ENCODE measurements at places on chromosomes 16 and 17.
A peak's percentile ranks its signal among the peaks of the same experiment; 100 is the strongest.

- DNase-seq: no peak
Measured at GRCh38 chr16:22320572-22321339, 23.5 kb downstream of the POLR3E start.

- DNase-seq: peak; percentile 44
Measured at GRCh38 chr16:79286646-79287423, 313.7 kb downstream of the MAF start.

GRCh38 chr16:81292936-81293335 is 21.8 kb upstream of the GAN start:
- no peak for DNase-seq

DNA sequence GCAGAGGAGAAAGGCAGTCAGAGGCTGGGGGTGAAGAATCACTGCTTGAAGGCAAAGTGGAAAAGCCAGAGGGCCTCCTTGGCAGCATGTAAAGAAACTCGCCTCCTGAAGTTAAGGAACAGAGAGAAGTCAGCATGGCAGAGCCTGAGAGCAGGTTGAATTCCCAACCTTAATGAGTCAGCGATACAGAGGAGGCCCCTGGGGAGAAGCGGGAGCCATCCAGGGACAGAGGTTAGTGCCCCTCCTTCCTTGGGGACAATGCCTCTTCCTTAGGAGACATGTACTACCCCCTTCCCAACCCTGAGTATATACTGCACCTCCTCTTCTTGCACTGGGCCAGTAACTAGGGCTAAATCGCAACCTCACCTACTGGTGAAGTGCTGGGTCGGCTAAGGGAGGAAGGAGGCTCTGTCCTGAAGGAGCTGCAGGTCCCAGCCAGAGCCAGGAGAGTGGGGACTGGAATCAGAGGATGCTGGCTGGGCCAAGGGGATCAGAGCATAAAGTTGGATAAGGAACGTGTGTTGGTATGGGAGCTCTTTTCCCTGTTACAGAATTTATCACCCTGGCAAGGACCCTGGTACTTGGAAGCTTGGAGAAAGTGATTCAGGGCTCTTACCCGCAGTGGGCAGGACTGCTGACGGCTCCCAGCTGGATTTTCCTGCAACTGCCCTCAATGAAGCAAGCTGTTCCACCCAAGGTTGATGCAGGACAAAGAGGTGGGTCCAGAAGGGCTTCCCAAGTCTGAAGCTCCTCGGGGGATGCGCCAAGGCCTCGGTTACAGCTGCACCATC is 5.4 kb upstream of the AANAT start:
- DNase-seq: no peak

DNA sequence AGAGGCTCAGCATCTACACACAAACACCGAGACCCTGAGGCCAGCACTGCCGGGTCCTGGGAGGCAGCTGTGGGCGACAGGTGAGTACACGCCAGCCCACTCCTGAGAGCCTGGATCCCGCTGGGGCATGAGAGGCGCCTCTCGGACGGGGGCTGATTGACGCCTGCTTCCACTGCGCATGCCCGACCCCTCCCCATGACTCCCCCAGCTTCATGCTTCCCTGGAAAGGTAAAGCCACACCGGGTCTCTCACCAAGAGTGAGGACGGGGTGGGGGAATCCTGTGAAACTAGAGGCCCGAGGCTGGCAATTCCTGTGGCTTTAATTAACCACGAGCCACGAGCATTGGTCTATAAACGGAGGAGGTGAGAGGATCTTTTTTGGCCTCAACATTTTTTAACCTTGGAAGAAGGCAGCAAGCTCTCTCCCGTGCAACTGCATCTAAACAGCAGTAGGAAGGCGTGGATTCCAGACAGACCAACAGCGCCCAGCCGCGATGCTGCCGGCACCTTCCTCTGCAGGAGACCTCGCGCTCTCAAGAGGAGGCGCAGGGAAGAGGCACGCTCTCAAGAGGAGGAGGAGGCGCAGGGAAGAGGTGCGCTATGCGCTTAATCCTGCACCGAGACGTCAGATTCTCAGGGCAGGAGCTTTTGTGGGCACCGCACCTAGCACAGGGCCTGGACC is 71.8 kb upstream of the METRNL start:
- no peak for DNase-seq

- no peak for DNase-seq
Measured at GRCh38 chr17:60361889-60362288, 30.0 kb downstream of the USP32 start.

DNA sequence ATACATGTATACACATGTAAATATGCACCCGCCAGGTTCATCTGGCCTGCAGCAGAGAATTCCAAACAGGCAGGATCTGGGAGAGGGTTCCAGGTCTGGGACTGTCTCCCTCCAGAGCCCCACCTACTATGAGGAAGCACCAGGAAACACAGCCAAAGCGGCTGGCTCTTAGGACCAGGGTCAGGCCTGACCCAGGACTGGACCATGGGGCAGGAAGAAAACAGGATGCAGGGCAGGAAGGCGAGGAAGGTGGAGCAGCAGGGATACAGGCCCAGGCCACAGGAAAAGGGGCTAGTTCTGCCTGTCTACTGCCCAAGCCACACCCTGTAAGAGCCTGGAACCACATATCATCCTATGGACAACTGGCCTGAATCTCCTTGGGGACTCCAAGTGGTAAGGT is 2.2 kb downstream of the HID1 start:
- no peak for DNase-seq

DNA sequence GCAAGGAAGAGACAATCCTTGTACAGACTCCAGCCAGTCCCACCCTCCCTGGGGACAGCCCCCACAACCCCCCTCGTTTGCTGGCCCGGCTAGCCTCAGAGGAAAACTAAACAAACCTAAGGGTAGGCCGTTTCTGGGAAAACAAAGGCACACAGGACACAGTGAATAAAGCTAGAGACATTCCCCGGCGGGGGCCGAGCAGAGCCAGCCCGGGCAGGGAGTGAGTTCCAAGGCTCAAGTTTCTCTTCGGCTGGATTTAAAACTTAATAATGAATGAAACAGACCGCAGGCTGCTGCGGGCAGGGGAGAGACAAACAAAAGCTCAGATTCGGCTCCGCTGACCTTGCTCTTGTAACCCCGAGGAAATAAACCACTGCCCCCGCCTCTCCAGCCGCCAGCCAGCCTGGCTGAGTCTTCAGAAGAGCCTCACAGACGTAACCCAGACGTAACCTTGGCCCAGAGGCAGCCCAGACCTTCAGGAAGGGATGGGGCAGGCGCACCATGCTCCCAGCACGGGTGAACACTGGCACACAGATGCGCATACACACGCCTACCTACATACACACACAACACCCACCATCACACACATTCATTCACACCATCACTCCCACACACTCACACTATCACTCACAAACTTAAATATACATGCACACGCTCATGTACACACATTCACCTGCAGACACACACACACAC is 216.0 kb downstream of the ZNF423 start:
- no peak for DNase-seq

DNA sequence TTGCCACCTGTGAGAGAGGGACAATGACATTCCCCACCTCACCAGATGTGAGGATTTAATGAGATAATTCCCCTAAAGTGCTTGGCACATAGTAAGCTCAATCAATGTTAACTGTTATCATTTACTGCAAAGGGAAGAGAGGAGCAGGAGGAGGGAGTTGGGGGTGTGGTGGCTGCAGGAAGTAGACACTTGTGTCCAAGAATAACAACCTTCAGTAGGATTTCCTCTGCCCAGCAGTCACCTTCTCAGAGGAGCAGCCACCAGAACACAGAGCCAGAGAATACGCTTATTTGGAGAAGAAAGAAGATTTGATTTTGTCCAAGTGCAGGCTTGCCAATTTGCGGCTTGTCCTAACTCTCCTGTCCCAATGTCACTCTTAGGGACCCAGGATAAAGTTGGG is 10.2 kb downstream of the CBX4 start:
- no peak for DNase-seq

DNA sequence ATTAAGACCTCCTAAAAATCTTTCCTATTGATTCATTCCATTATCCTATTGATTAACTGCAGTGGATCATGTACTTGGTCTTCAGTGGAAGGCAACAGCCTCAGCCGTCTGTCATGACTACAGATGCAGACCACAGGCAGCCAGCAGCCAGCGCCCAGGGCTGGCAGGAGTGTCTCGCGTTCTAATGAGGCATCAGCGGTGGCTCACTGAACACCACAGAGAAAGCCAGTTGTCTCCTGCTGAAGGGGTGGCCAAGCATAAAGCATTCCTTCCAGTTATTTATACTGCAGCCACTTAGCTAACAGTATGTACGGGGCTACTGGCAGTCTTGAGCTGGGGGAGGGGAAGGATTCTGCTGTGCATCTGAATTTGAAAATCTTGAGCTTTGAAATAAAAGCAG is 214.3 kb downstream of the IRX3 start:
- DNase-seq: no peak
